ENCODE measurements at places on chromosomes 6 and 20.

GRCh38 chr6:17490724-17491123 is 97.3 kb downstream of the CAP2 start:
- no peak for DNase-seq

DNA sequence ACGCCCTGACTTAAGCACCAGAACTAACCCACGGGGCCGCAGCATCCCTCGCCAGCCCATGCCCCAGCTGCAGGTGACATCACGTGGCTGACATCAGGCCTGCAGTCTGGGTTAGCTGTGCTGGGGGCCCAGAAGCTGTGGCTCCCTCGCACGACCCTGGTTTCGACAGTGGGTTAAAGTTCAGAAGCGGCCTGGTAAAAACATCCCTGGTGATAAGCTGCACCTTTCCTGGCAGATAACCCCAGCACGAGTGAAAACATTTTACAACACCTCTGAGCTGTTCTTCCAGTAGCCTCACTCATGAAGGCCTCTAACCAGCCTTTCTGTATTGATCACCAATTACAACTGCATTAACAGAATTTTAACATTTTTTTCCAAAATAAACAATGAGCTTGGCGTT is 136.4 kb upstream of the RREB1 start:
- DNase-seq: no peak

DNA sequence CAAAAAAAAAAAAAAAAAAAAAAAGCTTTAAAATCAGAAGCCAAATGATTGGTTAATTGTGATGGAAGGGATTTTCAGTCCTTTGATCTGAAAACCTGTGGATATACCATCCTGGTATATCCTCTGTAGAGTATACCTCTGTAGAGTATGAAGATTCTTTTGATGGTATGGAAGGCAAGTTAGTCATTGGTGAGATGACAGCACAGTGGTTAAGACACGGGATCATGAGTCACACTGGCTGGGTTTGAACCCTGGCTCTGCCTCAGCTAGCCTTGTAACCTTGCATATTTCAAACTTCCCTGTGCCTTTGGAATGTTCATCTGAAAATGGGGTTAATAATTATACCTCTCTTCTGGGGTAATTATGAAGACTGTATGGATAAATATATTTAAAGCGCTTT is 179.3 kb downstream of the CARMIL1 start:
- DNase-seq: peak; percentile 61

DNA sequence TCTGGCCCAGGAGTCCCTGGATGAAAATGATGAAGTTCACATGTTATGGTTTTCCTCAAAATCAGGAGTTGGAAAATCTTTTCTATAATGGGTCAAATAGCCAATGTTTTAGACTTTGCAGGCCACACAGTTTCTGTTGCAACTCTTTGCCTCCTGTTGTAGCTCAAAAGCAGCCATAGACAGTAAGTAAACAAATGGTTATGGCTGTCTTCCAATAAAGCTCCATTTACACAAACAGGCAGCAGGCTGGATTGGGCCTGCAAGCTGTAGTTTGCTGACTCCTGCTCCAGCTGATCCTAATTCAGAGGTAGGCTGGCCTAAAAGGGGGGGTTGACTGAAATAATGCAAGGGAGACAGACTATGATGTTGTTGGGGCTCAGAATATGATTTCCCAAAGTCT is 33.0 kb downstream of the METTL24 start:
- DNase-seq: no peak

GRCh38 chr20:50844430-50845100 is 49.7 kb downstream of the BCAS4 start:
- no peak for DNase-seq

GRCh38 chr20:46051556-46052308 is 22.7 kb downstream of the SLC12A5 start:
- no peak for DNase-seq

All from trophoblast cell (in vitro differentiated cells and primary cell).